BJ (cell line): ENCODE measurements at places on chromosomes 5 and 9.

GRCh38 chr5:88188458-88189132 lies 80.0 kb downstream of the TMEM161B start:
- no peak for DNase-seq

- DNase-seq: no peak
Observed at GRCh38 chr9:107222020-107222522, 61.0 kb upstream of the RAD23B start.

DNA sequence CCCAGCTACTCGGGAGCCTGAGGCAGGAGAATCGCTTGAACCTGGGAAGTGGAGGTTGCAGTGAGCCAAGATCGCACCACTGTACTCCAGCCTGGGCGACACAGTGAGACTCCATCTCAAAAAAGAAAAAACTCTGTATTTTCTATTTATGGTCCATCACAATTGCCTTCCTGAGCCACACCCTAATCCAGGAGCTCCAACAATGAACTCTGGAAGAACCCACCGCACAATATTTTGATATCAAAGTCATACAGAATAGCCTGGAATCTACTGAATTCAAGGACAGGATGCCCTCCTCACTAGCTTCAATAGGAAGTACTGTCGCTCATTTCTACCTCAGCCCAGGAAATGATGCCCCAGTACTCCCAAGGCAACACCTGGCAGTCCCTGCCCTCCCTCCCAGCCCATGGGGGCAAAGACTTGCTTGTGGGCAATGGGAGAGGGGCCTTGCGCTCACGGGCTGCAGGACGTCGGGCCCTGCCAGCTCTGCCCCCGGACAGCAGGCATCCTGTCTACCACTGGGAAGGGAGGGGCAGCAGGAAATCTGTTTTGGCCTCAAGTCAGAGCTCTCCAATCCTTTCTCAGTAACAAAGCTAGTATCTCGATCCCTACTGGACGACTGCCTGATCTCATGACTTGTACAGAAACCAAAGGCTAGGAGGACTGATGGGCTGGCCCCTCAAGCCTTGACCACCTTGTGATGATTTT lies 19.7 kb downstream of the UBAC1 start:
- no peak for DNase-seq

DNA sequence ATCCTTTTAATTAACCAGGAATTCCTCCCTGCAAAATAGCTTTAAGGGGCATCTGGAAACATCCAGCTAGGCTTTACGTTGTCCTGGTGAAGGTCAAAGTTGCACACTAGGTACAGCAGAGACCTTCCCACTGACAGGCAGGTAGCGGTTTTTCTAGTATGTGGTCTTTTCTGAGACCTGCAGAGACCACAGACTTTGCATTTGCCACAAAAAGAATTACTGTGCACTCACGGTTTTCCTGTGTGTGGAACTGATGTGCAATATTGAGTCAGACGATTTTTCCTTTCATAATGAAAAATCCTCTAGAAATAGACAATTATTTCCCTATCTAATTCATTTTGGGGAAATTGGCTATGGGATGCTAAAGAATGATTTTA lies 417.0 kb upstream of the ADAMTSL1 start:
- DNase-seq: no peak

- DNase-seq: no peak
Observed at GRCh38 chr9:132014218-132014805, 65.4 kb downstream of the MED27 start.

DNA sequence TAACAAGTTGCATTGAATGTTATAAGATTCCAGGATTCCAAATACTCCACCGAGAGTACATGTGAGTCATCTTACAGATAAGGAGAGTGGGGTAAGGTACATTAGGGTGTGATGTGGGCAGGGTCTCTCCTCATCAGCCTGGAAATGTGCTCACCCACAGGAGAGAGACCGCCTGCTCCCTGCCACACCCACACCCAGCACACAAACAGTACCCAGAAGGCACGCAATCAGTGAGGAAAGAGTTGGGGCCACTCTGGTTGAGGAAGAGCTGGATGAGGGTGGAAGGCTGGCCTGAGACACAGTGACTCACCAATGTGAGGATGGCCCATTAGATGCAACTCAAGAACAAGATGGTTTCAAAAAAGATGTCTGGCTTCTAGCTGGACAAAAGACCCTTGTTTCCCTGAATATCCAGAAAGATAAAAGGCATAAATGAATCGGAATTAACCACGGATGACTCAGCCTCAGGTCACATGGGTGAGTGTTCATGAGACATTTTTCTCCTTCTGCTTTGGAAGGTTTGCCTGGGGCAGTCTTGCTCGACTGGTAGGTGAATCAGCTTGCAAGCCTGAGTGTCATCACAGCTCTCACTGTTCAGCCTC lies 51.1 kb upstream of the LHFPL2 start:
- DNase-seq: peak; percentile 84

- DNase-seq: no peak
Observed at GRCh38 chr9:110173322-110173642, 34.7 kb downstream of the C9orf152 start.

GRCh38 chr5:15092801-15093200 lies 221.2 kb upstream of the ANKH start:
- no peak for DNase-seq

GRCh38 chr9:111871499-111871855 lies 25.1 kb upstream of the UGCG start:
- no peak for DNase-seq

GRCh38 chr9:73200694-73201452 lies 49.2 kb downstream of the ANXA1 start:
- no peak for DNase-seq

GRCh38 chr9:31166516-31166915 lies 1217.9 kb upstream of the ACO1 start:
- no peak for DNase-seq

- peak; percentile 91 for DNase-seq
Observed at GRCh38 chr5:72441862-72442540, 65.2 kb downstream of the ZNF366 start.

GRCh38 chr5:17359451-17360011 lies 138.5 kb upstream of the TAF11L2 start:
- DNase-seq: peak; percentile 84

- DNase-seq: peak; percentile 12
Observed at GRCh38 chr5:76867827-76868693, 18.2 kb downstream of the S100Z start.

DNA sequence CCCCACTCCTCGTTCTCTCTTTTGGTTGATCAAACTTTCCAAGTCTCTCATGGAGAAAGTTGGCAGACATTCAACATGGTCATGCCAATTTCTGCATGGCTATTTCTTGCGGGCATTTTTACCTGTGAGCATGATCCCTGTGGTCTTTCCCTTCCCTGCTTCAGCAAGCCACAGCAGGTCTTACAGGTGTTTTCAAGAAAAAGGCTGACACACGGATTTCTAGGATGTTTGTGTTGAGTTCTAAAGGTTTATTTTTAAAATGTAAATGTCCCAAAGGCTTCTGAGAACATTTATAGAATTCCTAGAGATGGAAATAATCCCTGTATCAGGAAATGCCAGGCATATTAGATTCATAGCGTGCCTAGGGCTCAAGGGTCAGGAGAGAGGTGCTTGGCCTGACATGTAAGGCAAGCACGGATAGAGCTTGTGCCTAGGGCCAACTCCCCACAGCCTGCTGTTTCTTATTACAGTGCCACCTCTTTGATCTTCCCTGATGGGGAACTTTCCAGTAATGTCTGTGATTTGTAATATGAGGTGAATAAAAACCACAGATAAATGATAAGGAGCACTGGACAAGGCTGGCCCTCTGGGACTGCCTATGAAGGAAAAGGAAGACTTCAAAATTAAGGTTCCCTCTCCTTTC lies 79.8 kb downstream of the MUSK start:
- DNase-seq: no peak

- DNase-seq: no peak
Observed at GRCh38 chr5:139748505-139748826, 47.1 kb upstream of the PSD2 start.

GRCh38 chr5:180373454-180373853 lies 20.3 kb upstream of the GFPT2 start:
- no peak for DNase-seq

DNA sequence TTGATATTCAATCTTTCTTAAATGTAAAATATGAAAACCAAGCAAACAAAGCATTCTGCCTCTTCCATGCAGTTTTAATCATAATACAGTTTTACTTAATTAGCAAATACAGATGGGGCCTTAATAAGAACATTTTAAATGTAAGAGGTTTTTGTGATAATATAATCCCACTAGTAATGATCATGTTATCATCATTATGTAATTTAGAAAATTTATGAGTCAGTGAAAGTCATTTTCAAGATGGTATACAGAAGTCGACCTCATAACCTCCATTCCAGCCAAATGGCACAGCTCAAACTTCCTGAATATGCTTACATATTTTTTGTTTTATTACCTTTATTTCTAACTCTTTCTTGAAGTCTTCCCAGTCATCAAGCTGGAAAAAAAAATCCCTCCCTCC lies 102.2 kb upstream of the GNA14 start:
- no peak for DNase-seq

DNA sequence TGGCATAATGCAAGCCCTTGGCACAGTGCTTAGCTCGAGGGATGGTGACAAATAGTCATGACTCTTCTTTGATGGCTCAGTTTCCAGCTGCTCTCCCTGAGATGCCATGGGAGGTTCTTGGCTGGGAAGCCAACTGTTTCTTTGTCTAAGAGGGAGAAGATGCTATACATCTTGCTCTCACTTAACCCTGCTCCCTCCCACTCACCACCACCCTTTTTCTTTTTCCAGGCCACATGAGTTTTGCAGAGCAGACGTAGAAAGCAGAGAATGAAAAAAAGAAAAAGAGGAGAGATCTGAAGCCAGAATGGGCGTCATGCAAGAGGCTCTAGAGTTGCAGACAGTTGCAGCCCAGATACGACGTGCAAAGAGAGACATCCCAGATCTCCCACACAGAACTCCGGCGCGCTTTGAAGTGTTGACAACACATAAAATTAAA lies 160.5 kb downstream of the FGF18 start:
- DNase-seq: no peak
